Stimulated activated CD4-positive, alpha-beta T cell treated with anti-CD3 and anti-CD28 coated beads, Interleukin-15, amount 100 ng/mL, for 24 hours (primary cell): ENCODE measurements at places on chromosomes 5 and 9.
A peak's percentile ranks its signal among the peaks of the same experiment; 100 is the strongest.

DNA sequence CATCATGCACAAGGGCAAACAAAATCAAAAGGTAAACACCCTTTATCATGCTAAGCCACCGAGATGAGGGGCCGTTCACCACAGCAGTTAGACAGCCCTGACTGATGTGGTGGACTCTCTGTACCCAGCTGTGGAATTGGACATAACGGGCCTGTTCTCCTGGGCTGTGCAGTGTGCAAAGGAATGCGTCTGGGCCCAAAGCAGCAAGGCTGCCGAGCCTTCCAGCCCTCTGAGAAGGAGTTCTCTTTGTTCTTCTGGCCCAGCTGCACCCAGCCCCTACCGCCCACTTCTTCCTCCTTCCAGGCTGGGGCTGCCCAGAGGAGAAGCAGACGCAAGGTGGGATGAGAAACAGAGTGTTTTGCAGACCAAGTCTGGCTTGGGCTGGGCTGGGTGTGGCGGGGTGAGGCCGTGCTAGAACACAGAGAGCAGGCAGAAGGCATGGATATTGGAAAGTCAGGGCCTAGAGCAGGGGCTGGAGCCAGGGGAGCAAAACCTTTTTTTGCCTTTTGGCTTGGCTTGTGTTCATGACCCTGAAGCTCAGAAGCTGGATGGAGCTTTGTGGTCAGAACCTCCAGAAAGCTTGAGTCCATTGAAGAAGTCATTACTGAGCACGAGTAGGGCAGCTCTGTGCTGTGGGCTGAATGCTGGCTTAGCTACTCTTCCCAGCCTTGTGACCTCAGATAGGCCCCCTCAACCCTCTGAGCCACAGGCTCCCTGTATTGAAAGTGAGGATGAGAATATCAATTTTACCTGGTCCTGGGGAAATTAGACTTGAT lies 49.8 kb upstream of the SH3PXD2B start:
- no peak for DNase-seq

DNA sequence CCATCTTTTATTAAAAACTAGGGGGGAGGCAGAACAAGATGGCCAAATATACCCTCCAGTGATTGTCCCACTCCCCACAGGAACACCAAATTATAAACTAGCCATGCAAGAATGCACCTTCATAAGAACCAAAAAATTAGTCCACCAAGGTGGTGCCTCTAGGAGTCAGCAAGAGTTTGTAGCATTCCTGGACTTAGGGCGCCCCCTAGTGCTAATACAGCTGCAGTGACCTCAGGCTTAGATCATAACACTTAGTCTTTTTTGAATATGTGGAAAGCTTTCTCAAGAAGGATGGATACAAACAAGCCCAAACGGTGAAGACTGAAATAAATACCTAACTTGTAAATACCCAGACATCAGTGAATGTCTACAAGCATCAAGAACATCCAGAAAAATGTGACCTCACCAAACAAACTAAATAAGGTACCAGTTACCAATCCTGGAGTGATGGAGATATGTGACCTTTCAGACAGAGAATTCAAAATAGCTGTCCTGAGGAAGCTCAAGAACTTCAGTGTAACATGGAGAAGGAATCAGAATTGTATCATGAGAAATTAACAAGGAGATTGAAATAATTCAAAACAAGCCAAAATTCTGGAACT lies 19.3 kb downstream of the PPIP5K2 start:
- DNase-seq: peak; percentile 82

DNA sequence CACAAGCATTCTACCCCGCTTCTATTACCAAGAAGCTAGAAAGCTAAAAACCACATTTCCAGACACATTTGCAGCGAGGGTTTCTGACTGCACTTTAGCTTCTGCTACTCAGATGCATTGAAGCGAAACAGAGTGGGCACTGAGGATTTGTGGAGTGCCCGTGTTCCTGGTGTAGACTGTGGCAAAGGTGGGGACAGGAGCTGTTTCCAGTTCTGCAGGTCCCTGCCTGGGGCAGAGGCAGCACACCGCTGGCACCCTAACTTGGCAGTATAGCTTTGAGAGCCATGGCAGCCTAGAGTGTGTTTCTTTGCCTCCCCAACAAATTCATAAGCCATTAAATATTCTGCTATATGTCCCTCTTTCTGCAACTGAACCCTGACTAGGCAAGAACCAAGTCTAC lies 108.6 kb upstream of the SPOCK1 start:
- no peak for DNase-seq

DNA sequence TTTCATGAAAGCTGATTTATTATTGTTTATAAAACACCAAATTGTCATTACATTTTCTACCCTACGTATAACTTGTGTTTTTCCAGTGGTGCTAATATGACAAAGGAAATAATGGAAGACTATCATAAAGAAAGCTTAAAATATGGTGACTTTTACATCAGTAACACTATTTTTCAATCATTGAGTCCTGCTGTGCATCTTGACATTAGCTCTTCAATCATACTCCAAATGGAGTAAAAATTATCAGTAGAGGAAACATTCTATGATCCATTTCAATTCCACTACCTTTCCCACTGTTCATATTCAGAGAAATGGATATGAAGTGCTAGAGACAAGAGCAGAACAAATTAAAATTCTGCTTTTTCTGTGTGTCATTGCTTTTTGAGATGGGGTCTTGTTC lies 536.6 kb downstream of the RAB3C start:
- DNase-seq: no peak

DNA sequence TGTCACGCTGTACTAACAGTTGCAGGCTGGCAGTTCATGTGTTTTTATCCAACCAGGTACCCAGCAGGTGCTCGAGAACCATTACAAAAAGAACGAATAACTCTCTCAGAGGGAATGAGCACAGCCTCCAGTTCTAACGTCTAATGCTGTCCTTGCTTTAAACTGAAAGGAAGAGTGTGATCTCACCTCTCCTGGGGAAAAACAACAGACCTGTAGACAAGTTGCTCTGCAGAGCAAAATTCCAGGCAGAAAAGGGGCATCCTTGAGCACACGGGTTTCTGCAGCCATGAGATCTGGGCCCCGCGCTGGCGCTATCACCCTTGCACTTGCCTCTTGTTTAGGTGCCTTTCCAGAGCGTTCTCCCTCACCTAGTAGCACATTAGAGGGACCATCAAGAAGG lies 92.5 kb upstream of the DNAH5 start:
- no peak for DNase-seq
